ENCODE measurements at places on chromosomes 4 and X.

DNA sequence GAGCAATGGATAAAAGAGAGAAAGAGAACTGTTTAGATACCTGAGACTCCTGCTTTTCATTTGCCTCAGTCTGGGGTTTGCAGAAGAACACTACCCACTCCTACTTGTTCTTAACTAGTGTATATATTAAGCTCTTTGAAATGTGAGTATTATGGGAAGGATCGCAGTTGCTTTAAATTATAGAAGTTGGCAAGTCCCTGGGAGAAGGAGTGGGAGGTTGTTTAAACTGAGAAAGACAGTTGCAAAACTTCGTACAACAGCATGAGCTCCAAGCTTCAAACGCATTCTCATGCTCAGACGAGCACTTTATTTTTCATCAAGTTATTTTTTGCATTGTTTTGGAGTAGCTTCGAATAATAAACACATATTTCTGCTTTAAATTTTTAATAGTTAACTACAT, 88.1 kb upstream of the C1QTNF7 start:
- DNase-seq: no peak

- no peak for DNase-seq
Measured at GRCh38 chrX:97842468-97843199, 958.9 kb downstream of the RPA4 start.

GRCh38 chr4:114334884-114335330, 263.7 kb upstream of the UGT8 start:
- DNase-seq: no peak

DNA sequence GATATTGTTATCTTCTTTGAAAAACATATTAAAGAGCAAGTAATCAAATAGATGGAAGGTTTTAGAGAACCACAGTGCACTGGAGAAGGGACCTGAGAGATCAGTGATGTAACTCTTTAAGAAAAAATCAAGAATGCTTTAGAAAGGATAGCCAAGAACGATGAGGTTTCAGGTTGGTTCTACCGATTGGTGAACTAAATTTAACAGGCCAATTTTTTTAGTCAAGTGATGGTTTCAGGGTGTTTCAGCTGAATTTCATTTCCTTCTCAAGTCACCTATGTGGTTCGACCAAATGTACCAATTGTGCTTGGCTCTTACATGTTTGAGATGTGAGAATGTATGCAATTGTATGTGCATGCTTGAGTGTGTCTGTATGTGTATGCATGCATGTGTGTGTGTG, 26.5 kb downstream of the HS3ST1 start:
- no peak for DNase-seq

- DNase-seq: no peak
Measured at GRCh38 chr4:145406970-145407369, 74.7 kb upstream of the SMAD1 start.

DNA sequence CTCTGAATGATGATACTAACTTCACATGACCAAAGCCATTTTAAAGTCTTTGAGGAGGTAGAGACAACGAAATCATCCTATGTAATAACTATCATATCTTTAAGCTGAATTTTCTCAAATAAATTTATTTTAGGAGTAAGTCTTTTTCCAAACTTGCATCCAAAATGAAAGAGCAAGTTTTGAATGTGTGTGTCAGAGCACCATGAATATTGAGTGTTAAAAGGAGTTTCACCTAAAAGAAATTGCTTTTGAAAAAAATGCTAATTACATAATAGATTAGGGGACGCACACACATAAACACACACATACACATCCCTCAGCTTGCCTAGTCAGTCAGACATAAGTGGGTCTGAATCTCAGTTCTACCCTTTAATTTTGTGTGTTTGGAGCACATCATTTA, 1.9 kb downstream of the ANK2 start:
- no peak for DNase-seq

Measured in GM23248 (cell line).